ENCODE measurements at places on chromosomes 7 and 10.
A peak's percentile ranks its signal among the peaks of the same experiment; 100 is the strongest.

- DNase-seq = no peak
Measured at GRCh38 chr10:73182568-73182967, 14.6 kb downstream of the FAM149B1 start.

GRCh38 chr7:44791278-44792219, 4.9 kb upstream of the PPIA start:
- no peak for DNase-seq

- no peak for DNase-seq
Measured at GRCh38 chr7:42192066-42192465, 44.9 kb downstream of the GLI3 start.

- no peak for DNase-seq
Measured at GRCh38 chr10:1343176-1343575, 287.0 kb downstream of the WDR37 start.

GRCh38 chr7:51613911-51614357, 297.3 kb upstream of the COBL start:
- no peak for DNase-seq

GRCh38 chr10:14405076-14406065, 74.6 kb upstream of the FRMD4A start:
- no peak for DNase-seq

- peak; percentile 76 for DNase-seq
Measured at GRCh38 chr10:96513698-96514561, at the start of gene TLL2. TLL2 (minus strand) TSS chr10:96513926; CDS start chr10:96513685, 241 bp downstream.

DNA sequence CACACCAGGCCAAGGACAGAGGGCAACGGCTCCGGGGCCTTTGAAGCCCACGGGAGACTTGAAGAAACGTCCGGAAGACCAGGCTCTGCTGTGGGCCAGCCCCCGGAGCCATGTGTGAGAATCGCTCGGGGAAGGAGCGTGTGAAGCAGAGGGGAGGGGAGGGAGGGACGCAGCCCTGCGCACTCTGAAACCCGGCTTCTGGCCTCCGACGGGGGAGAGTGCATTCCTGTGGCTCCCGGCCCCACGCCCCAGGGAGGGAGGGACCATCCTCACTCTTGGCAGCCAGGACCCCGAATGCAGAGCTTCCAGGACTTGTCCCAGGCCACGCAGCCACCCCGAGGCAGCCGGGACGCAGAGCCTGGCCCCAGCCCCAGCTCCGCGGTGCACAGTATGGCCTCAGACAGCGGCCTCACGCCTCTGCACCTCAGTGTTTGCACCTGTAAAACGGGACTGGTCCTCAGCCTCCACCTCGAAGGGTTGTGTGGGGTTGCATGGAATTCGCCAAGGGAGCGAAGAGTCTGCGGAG, 67.4 kb downstream of the PDGFA start:
- DNase-seq = no peak

- no peak for DNase-seq
Measured at GRCh38 chr10:60260321-60260720, 129.4 kb downstream of the ANK3 start.

DNA sequence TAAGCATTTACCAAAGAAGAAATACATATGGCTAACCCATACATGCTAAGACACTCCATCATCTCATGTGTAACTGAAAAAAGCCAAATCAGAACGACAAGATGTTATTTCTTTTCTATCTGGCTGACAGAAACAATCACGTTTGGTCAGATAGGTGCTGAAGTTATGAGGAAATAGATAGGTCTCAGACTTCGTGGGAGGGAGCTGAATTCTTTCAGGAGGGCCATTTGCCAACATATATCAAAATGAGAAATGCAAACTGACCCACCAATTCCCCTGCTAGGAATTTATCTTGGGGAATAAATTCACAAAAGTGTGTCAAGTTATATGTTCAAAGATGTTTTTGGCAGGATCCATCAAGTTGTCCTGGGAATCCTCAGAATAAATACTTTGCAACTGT, 32.6 kb downstream of the SH3PXD2A start:
- no peak for DNase-seq

DNA sequence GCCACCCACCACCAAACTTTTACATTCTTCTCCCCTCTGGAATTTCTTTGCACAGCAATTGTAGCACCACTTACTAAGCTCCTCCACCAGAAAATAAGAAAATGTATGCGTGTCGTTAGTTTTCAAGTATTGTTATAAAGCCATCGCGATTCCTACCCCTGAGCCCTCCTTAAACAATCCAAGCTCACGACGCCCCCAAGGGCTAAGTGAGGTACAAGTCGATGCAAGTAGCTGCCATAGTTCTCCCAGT, 1.3 kb downstream of the FRAT2 start:
- DNase-seq = no peak

- DNase-seq = no peak
Measured at GRCh38 chr10:54002077-54002476, 799.0 kb downstream of the PCDH15 start.

DNA sequence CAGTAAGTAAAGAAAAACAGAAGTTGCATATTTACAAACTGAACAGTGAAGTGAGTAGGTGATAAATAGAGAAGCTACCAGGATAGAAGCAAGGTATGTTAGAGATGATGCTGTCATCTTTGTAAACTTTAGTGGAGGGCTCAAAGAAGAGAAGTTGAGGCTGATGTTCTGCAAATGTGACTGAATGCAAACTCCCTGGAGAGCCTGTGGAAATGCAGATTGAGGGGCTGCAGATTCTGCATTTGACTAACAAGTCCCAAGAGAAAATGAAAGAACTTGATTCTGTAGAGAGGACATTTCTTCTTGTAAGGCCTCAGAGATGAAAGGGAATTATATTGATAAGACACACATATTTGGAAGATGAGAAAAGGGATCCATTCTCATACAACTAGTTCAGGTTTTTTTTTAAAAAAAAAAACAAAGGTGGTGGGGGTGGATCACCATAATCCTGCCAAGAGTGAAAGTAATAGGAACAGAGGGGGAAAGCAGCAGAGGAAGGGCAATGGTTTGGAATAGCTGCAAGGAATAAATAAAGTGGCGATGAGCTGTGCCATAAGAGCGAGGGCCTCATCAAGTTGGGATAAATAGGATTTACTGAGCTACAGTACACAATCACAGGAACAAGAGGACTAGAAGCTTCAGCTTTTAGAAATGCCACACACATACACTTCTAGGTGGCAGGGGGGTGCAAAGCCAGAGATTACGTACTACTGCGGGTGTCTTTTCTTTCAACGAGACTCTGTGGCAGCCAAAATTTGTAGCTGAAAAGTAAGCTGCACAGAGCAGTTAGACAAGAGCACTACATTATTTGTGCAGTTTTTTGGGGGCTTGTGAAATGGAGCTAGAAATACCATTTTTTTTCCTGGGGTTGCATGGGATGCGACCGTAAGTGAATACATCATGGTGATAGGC, 778.5 kb downstream of the NRG3 start:
- DNase-seq = no peak

GRCh38 chr7:12303495-12303894, 92.4 kb downstream of the TMEM106B start:
- DNase-seq = no peak

- DNase-seq = no peak
Measured at GRCh38 chr7:37945336-37945735, 24.9 kb downstream of the EPDR1 start.

DNA sequence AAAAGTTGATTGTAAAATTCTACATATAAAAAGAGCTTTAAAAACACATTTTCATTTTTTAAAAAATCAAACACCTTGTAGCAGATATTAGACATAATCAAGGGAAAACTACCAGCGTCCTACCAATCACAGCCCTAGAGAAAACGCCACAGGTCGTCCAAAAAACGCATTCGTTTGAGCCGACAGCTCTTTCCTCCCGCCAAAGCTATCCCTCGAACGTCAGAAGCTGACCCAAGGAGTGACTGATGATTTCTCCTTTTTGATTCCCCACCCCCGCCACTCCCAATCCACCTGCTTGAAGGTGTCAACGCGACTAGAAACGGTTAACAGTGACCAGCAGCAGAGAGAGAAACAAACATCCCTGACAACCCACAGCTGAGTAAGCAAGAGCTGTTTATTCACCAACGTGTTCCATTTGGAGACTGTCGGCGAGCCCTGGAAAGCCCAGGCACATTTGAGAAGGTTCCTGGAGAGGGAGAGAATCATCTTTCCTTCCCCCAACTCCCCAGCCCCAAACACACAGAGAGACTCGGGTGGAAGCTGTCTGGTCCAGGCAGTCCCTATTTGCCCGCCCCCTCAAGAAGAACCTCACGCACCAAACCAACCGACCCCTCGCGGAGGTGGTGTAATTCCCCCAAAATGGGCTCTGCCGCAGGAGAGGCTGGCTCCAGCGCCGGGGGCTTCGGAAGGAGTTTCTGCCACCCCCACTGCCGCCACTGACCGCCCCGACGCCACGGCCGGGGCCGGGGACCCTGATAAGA, 622 bp downstream of the CPEB3 start:
- peak; percentile 53 for DNase-seq

- DNase-seq = no peak
Measured at GRCh38 chr10:62652114-62652513, 152.4 kb upstream of the ADO start.

- DNase-seq = no peak
Measured at GRCh38 chr7:3073763-3074458, 30.2 kb upstream of the CARD11 start.

DNA sequence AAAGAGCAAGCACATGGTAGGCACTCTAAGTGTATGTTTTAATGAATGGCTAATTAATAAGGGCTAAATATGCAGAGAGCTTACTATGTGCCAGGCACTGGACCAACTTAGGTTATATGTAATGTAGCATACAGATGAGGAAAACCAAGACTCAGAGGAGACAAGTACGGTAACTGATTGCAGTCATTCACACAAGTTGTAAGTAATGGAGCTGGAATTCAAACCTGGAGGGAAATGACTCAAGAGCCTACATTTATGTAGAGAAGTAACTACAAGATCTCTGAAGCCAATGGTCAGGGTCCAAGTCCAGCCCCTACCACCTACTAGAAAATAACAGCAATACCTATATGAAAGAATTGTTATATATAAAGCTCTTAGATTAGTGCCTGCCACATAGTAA, 97.3 kb upstream of the KCNIP2 start:
- DNase-seq = no peak

DNA sequence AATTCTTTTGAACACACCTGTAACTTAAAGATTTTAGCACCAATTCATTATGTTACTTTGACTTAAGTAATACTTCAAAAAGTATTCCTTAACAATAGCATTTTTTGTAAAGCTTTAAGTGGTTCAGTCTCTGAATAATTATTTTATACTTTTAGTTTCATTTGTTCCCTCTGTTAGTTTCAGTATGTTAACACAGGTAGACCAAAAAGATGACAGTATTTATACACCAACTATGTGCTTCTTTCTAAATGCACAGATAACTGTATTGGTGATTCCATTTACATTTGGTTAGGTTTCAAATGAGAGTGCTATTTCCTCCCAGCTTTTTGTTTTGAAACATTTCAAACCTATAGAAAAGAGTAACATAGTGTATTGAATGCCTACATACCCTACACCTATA, 14.0 kb downstream of the RALA start:
- no peak for DNase-seq

- DNase-seq = no peak
Measured at GRCh38 chr10:98030093-98030821, at the start of gene CRTAC1. CRTAC1 (minus strand) TSS chr10:98030621; CDS start chr10:98030472, 149 bp downstream.

DNA sequence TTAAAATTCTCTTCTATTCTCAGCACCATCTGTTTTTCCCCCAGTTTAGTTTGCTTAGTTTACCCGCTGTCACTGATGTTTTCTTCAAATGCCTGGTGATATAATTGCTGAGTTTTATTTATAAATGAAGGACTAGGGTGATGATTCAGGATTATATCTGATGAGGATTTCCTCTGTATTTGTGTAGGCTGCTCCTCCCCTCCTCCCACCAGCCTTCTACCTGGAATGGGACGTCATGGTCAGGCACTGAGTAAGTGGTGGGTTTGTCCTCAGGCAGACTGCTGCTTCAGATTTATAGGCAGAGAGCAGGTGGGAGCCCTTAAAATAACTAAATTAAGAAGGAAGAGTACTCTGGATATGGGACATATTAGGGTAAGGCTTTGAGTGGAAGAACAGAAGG, 35.8 kb downstream of the PALS2 start:
- DNase-seq = no peak

GRCh38 chr7:24908727-24909126, 71.3 kb downstream of the OSBPL3 start:
- DNase-seq = no peak

Data from gastrocnemius medialis (tissue), 4 donors.